ENCODE measurements at places on chromosomes 5 and 9.

DNA sequence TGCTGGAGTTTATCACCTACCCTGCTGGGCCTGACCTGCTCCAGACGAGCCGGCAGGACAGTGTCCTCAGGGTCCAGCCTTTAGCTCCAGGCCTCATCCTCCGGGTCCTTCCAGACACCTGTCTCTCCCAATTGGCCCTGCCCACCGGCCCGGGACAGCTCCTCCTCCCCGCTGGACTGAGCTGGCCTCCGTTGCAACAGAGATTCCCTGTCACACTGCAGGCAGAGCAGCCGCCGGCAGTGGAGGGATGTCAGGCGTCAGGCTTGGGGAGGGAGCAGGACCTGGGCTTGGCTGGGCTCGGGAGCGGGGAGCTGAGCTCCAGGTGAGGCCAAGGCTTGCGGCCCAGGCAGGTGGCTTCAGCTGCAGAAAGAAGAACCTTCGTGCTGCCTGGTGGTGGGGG is 1.7 kb downstream of the KCNT1 start:
- DNase-seq = no peak

- DNase-seq = no peak
Observed at GRCh38 chr5:52328220-52328806, 459.4 kb upstream of the ITGA1 start.

GRCh38 chr9:78707481-78707991 is 410.6 kb downstream of the PSAT1 start:
- no peak for DNase-seq

GRCh38 chr5:127810707-127811490 is 107.7 kb downstream of the CCDC192 start:
- DNase-seq = no peak

DNA sequence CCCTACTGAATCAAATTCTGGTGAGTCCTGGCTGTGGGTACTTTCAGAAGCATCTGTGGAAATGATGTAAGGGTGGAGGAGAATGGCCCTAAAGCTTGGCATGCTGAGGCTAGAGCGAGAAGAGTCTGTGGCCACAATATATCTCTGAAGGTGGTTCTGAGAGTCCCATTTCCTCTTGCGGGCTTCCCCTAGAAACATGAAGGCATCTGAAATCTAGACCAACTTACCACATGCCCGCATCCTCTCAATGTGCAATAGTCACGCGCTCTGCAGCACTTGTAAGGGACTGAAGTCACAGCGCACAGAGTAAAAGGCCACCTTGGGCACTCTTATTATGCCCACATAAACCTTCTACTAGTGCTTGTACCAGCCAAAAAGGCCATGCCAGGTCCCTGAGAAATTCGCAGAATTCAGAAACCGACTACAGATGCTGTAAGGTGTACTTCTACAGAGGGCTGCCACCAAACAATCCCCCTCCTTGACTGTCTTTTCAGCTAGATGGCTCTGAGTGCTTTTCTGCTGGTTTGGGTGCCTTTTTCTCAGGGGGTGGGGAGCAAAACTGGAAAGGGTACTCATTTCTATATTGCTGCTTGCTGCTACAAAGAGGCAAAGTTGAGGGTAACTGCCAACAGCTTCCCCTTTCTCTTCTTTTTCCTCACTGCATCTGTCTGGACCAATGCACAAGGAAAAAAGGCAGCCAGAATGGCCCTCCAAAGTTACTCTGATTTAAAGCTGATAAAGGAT is 107.3 kb downstream of the ZDHHC21 start:
- DNase-seq = no peak

DNA sequence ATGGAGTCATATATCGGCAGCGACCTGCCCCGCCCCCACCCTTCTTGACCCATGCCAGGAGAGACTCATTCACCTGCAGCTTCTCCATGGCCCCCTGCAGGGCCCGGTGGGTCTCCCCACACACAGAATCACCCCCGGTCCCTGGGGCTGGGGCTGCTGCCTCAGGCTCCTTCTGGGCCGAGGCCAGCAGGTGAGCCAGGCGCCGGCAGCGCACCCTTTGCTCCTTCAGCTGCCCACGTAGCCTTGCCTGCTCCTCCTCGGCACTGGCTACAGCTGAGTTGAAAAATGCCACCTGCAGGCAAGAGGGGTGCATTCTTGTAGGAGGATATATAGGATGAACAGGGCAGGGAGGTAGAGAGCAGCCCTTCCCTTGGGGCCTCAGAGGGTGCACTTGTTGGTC is 17.9 kb downstream of the GOLGA2 start:
- DNase-seq = no peak

Data from glomerular endothelial cell (primary cell).